ENCODE measurements at places on chromosomes 11 and 22. TPM values are rescaled to one million over a fixed set of nuclear protein-coding genes. Genes with fewer than 3 reads are reported as not detected.

The SPINDOC gene
- total RNA-seq = 21.7 TPM

The MUC6 gene
- total RNA-seq = not detected

The TREH gene
- total RNA-seq = not detected

The CDC42EP2 gene
- 22.0 TPM for total RNA-seq

The DBX1 gene
- total RNA-seq = not detected

The TRIM3 gene
- 18.0 TPM for total RNA-seq
